Inflammatory macrophage treated with lipopolysaccharide for 1 hour (primary cell): ENCODE measurements at places on chromosomes 3 and 15.

- no peak for DNase-seq
These were observed 144.3 kb upstream of the PFN2 start for GRCh38 chr3:150114873-150115540.

DNA sequence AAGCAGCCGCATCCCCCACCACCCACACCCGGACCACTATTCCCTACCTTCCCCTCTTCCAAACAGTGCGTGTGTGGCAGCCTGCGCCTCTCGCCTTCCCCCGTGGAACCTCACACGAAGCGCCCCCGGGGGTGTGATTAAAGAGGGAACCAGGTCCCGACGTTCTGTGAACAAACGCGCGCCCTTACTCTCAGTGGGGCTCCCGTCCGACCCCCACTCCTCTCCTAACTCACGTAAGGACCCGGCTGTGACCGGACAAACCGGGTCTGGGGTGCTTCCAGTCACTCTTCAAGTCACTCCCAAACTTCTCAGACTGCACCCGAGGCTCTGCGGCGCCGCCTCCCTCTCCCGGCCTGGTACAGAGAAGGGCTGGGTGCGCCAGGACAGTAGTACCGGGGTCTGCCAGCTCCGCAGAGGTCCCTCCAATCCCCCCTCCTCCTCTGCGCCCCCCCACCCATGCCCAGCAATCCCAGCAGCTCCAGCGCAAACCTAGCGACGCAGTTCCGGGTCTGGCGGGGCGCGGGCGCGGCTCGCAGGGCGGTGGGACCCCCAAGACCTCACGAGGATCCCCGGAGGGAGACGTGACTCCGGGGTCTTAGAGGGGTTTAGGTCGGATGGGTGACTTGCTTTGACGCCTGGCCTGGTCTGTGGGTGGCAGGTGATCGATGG, 574 bp downstream of the DUOXA1 start:
- DNase-seq, result no peak

DNA sequence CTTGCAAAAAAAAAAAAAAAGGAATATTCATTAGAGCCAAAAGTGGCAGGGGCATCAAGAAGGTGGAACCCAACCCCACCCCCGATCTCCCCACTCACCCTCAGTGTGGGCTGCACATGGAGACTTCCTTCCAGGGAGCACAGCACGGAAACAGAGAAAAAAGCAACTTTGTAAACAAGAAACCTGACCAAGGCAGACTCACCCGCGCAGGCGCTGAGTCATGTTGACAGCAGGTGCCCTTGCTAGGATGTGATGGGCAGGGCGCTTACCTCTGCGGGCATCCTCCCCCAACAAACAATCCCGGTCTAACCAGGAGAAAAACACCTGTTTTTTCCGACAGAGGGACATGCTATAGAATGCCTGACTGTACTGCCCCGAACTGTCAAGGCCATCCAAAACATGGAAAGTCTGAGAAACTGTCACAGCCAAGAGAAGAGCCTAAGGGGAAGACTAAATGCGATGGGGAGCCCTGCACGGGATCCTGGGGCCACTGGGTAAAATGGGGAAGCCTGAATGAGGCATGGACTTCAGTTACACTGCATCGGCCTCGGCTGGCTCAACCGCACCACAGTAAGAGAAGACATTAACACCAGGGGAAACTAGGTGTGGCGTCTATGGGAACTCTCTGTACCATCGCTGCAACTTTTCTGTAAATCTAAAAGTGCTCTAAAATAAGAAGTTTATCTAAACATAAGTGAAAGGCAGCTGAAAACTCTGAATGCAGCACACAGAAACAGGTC, 66.7 kb upstream of the GATA2 start:
- no peak for DNase-seq

GRCh38 chr3:2790266-2790815, 319.8 kb downstream of the IL5RA start:
- DNase-seq, result no peak

GRCh38 chr15:28886431-28887338, 911 bp downstream of the APBA2 start:
- DNase-seq, result no peak

DNA sequence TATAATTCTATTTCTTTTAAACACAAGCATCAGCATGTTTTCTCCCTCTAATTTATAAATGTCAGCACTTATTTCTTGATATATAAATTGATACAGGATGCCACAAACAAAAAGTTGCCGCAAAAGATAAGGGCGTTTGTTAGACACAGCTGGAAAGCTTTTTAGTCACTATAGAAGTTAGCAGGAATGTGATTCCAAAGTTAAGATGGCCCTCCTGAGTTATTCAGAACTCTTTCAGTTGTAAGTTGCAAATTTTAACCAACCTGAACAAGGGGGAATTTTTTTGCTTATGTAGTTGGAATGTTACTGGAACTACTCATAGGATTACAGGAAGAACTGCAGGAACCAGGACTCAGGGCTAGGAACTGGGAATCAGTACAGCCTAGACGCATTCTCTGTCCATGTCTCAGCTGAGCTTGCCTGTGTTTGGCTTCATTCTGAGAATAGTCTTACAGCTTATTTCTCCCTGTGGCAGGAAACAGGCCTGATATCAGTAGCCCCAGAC, 166.3 kb downstream of the VGLL4 start:
- no peak for DNase-seq

- no peak for DNase-seq
These were observed 80.7 kb upstream of the SLC25A26 start for GRCh38 chr3:66140106-66140505.

DNA sequence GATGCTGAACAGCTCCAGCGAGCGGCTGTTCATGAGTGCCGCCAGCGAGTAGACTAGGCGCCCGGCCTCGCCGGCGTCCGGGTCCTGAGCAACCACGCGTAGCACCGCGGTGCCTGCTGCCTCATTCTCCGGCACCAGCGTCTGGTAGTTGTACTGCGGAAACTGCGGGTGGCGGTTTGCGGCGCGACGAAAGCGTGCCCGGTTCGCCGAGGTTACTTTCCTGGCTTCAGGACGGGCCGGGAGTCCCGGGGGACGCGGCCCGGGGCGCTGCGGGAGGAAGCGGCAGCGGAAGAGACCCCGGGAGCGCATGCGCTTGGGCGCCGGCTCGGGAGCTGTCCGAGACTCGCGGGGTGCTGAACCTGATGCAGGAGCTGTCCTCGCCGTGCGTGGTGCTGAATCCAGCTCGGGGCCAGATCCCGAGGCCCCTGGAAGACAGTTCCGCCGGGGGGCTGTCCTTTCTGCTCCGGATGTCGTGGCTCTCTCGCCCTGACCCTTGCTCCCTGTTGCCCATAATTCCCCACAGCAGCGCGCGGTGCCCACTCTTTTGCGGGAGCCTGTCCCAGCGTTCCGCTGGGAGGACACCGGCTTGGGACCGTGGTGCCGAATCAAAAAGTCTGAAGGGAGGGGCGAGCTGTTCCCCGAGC, 1.1 kb downstream of the CELSR3 start:
- no peak for DNase-seq

DNA sequence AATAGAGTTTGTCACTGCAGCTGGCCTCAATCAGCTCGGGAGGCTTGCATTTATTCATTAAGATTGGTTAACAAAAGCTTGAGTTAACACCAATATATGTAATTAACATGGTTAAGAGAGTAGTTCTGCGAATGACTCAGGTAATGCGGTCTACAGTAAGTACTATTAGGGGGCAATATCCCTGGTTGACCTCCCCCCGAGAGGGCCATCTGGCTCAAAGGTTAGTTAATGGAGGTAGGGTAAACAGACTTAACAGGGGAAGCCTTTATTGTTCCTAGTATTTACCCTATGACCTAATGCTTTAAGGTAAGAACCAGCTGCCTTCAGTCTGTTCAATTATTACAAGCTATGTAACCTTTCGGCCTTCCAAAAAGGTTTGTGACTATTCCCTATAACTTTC, 403.3 kb upstream of the SGO1 start:
- no peak for DNase-seq

- peak; percentile 58 for DNase-seq
These were observed 23.5 kb downstream of the B3GALNT1 start for GRCh38 chr3:161081633-161082032.

GRCh38 chr3:69439643-69440270, 53.9 kb upstream of the FRMD4B start:
- DNase-seq, result peak; percentile 75

GRCh38 chr15:94478763-94479162, 247.4 kb downstream of the MCTP2 start:
- no peak for DNase-seq

DNA sequence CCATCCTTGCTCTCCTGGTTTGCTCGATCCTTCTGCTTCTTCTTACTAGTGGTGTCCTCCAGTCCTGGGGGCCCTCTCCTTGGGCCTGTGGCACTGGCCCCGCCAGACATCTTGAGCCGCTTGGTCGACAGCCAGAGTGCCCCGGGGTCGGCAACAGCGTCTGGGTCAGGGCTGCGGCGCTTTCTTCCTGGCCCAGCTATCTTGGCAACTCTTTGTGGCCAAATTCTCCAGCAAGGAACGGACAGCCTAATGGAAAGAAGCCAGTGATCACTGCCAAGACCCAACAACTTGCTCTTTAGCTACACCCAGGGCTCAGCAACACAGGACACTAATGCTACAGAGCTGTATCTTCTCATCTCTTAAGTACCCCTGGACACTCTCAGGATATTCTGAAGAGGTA, 1.6 kb downstream of the USP19 start:
- no peak for DNase-seq

- DNase-seq, result peak; percentile 45
These were observed 13.7 kb upstream of the PARP6 start for GRCh38 chr15:72285927-72286516.

DNA sequence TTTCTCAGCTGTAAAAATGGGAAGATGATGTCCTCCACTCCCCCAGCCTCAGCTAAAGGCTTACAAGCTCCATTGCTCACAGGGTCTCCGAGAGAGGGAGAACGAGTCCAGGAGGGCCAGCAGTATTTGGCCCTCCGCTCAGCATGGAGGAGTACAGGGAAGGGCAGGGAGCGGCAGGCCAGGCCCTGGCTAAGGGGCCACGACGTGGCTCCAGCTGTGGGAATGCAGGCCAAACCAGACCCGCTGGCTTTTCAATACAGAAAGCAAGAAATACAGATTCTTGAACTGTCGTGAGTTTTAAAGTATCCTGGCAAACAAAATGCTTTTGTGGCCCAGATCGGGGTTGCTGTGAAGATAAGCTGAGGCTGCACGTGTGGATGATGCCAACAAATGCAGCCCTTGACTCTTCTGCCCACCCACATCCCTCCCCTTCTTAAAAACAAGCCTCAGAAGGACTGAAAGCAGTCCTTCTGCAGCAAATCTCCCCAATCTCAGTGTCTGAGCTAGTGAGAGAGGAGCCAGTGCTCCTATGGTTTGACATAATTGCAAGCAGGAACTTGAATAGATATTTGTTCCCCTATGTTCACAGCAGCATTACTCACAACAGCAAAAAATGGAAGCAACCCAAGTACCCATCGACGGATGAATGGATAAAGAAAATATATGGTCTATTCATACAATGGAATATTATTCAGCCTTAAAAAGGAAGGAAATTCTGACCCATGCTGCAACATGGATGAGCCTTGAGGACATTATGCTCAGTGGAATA, 18.5 kb upstream of the FBLN2 start:
- no peak for DNase-seq
